ENCODE measurements at places on chromosomes 7 and 10.

- no peak for DNase-seq
These were observed 691.3 kb downstream of the KCNMA1 start for GRCh38 chr10:76946270-76946669.

- DNase-seq: no peak
These were observed 56.2 kb downstream of the MRC1 start for GRCh38 chr10:17865351-17865750.

GRCh38 chr10:306007-306674 lies 170.9 kb downstream of the ZMYND11 start:
- DNase-seq: no peak

DNA sequence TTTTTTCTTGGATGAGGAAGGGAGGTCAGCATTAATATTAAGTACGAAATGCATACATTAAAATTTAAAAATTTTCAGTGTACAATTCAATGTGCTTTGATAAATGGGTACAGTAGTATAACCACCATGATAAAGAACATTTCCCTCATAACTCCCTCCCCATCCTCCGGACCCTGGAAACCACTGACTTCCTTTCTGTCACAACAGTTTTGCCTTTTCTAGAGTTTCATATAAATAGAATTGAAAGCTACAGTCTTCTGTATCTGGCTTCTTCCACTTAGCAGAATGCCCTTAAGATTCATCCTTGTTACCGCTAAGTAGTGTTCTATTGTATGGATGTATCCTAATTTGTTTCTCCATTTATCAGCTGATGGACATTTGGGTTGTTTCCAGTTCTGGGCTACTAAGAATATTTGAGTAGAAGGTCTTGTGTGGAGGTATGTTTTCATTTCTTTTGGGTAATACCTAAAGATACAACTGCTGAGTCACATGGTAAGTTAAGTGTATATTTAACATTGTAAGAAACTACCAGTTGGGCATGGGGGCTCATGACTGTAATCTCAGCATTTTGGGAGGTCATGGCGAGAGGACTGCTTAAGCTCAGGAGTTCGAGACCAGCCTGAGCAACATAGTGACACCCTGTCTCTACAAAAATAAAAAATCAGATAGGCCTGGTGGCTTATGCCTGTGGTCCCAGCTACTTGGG lies 30.8 kb downstream of the ABI1 start:
- no peak for DNase-seq

- DNase-seq: no peak
These were observed 4.4 kb upstream of the GRK5 start for GRCh38 chr10:119203006-119203405.

DNA sequence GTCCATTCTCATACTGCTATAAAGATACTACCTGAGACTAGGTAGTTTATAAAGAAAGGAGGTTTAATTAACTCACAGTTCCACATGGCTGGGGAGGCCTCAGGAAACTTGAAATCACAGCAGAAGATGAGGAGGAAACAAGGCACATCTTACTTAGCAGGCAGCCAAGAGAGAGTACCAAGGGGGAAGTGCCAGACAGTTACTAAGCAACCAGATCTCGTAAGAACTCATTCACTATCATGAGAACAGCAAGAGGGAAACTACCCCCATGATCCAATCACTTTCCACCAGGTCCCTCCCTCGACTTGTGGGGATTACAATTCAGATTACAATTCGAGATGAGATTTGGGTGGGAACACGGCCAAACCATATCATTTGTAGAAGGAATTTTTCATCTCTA lies 36.3 kb downstream of the NHLRC2 start:
- no peak for DNase-seq

DNA sequence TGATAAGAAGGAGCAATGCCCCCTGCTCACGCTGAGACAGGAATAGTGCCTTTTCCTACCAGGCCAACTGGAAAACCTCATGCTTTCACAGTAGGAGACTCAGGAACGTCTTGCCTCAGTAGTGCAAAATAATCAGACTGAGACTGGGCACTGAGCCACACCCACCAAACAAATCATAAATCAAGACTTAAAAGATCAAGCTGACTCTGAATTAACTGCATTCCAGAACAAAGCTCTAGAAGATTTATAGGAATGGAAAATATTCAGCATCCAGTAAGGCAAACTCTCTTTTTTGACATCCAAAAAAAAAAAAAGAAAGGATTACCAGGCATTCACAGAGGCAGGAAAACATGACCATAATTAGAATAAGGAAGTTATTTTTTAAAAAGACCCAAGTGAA lies 30.5 kb upstream of the SLC18A3 start:
- no peak for DNase-seq

DNA sequence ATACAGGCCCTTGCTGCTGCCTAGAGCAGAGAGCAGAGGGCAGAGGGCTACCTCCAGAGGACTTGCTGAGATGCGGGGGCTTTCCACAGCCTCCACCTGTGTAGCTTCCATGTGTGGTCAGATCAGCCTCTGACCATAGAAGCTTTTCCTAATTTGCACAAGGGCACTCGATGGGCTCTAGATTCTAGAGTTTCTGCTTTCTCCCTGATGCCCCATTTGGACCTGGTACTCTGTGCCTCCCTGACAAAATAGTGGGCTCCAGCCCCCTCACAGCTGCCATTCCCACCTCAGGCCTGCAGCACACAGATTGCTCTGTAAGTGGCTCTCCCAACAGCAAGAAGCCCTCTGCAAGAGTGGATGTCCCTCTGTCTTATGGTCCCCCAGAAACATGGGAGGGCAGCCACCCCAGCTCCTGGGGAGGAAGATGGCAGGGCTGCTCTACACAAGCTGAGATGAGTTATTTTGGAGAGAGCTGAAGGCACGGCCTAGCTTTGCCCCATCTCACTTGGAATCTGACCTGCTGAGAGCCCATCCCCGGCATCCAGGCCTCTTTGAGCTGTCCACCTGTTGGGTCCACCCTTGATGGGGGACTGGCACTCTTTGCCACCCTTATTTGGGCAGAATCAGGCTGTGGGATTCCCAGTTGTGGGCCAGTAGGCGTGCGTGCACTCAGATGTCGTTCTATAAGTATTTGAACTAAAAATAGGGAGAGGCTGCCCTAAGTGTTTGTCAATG lies 16.7 kb downstream of the TMEM273 start:
- DNase-seq: no peak

- no peak for DNase-seq
These were observed 263.4 kb downstream of the CDC14C start for GRCh38 chr7:49187543-49188268.

- DNase-seq: no peak
These were observed 46.3 kb upstream of the HBP1 start for GRCh38 chr7:107122486-107122911.

- no peak for DNase-seq
These were observed 487.4 kb downstream of the PLXDC2 start for GRCh38 chr10:20303453-20304152.

- DNase-seq: peak; percentile 55
These were observed 70.3 kb upstream of the KMT2E start for GRCh38 chr7:104943502-104944343.

DNA sequence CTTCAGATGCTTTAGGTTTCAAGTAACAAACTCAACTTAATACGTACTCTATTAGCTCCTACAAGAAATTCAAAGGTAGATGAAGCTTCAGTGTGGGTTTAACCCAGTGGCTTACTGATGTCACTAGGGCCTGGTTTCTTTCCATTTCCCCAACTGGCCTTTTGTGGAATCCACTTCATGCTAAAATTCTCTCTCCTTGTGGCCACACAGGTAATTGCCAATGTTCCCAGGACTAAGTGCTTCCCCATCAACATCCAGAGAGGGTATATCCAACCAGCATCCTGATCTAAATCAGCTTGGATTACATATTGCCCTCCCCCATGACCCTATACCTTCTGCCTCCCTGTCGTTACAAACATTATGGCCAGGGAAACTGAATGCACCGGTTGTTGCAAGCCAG lies 10.7 kb downstream of the FBXL13 start:
- DNase-seq: no peak

- DNase-seq: no peak
These were observed 156.8 kb downstream of the NXPH1 start for GRCh38 chr7:8590225-8590624.

DNA sequence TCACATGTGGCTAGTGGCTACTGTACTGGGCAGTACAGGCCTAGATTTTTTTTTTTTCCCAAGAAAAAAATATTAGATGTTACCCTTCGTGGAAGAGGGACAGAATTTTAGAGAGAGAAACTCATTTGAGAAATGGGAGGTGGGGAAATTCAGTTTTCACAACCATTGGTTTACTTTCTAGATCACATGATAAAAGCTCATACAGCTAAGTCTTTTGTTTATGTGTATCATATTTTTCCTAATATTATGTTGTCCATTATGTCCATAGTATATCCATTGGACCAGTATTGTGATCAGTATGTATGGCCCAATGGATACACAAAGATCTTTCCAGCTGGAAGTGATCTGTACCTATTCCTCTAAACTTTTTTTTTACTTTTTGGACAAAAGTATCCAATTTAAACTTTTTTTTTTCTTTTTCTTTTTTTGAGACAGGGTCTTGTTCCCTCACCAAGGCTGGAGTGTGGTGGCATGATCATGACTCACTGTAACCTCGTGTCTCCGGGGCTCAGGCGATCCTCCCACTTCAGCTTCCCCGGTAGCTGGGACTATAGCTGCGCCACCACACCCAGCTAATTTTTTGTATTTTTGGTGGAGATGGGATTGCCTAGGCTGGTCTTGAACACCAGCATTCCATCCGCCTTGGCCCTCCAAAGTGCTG lies 4.1 kb downstream of the CALU start:
- DNase-seq: no peak

DNA sequence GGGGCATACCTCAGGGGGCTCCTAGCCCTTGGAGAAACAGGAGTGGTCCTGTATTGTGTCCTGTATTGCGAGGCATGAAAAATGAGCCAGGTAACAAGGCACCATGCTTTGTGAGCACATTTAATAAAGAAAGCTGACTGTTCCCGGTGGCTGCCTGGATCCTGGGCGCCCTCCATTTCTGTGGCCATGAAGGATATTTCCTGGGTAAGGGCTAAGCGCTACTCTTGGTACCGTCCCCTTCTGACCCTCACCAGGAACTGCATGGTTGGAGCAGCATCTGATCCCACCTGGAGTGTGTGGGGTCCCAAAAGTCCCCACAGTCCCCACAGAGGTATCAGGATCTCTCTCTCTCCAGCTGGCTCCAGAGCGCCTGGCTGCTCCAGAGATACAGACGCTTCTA lies 139.5 kb downstream of the MAPK8 start:
- DNase-seq: no peak

DNA sequence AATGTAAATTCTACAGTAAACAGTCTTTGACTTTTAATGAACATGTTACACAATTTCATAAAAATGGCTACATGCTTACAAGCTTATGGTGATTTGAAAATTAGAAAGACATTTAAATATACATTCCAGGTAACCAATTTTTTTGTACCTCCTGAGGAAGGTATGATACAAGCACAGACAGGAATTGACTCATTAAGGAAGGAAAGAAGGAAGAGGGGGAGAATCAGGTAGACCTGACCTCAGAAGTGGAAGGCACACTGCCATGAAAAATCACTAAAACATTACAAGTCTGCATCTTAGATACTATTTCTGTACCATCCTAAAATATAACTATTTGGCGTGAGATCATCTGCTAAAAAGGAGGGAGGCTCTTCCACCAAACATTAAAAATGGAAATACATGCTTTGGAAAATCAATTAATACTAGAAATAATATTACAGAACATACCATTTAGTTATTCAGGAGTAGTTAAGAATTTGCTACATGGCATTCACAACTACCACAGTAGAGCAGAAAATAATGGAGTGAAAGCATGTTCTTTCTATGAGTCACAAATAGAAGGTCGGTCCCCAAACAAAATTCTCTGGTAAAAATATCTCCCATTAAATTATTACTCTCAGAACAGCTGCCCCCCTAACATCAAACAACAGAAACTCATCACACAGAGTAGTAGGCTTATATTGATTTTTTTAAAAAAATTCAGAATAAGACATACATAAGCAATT lies 15.2 kb downstream of the RAB11FIP2 start:
- DNase-seq: no peak

All from activated T-helper 1 cell treated with anti-CD3 and anti-CD28 coated beads, Interleukin-2, amount 50 U/mL, for 16 hours (primary cell).